CD4-positive, alpha-beta T cell treated with Interleukin-4 for 1 hour (primary cell): ENCODE measurements at places on chromosomes 11 and 22.

DNA sequence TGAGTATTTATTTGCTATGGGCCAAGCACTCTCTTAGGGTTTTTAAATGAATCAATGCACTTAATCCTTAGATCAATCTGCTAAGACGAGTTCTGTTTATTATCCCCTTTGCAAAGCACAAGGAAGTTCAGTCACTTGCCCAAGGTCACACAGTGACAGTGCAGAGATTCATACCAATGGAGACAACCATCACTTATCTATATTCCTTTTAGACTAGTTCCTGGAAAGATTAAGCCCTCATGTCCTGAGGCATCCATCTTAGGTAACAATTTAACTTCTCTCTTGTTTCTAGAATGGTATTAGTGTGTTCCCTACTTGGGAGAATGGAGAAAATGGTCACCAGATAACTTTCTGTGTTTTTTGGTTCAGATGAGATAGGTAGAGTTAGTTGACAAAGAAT lies 28.3 kb downstream of the NF2 start:
- no peak for DNase-seq

GRCh38 chr11:119317592-119318239 lies 786 bp upstream of the MCAM start:
- DNase-seq = no peak

DNA sequence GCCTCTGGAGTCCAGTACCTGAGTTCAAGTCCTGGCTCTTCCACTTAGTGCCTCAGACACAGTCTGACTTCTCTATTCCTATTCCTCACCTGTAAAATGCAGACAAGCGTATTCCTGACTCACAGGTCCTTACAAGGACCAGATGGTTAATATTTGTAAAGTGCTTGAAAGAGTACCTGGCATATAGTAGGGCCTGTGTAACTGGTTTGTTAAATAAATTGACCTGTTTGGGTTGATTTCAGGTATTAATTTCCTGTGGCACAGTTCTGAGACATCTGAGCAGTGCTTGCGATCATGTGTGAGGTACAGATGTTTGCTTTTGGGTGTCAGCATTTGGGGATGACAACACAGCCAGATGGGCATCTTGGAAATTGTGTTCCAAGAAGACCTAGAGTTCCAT lies 127.5 kb downstream of the APIP start:
- DNase-seq = no peak

DNA sequence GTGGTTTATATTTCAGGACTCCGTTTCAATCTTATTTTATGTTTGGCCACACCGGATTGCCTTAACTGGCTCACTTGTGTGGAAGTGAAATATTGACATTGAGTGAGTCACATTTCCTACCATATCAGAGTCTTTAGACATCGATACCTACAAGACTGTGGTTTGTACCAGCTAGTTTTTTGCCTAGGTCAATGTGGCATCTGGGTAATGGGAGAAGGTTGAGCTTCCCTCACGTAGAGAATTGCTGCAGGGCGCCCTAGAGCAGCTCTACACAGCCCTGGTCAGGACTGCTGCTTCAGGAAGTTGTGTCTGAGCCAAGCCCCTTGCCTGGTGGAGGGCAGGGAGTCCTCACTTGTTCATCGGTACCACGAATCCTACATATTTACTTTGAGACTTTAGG lies 1.6 kb downstream of the GRAMD1B start:
- DNase-seq = no peak

GRCh38 chr11:111949519-111950426 lies 12.6 kb downstream of the DIXDC1 start:
- DNase-seq = no peak

DNA sequence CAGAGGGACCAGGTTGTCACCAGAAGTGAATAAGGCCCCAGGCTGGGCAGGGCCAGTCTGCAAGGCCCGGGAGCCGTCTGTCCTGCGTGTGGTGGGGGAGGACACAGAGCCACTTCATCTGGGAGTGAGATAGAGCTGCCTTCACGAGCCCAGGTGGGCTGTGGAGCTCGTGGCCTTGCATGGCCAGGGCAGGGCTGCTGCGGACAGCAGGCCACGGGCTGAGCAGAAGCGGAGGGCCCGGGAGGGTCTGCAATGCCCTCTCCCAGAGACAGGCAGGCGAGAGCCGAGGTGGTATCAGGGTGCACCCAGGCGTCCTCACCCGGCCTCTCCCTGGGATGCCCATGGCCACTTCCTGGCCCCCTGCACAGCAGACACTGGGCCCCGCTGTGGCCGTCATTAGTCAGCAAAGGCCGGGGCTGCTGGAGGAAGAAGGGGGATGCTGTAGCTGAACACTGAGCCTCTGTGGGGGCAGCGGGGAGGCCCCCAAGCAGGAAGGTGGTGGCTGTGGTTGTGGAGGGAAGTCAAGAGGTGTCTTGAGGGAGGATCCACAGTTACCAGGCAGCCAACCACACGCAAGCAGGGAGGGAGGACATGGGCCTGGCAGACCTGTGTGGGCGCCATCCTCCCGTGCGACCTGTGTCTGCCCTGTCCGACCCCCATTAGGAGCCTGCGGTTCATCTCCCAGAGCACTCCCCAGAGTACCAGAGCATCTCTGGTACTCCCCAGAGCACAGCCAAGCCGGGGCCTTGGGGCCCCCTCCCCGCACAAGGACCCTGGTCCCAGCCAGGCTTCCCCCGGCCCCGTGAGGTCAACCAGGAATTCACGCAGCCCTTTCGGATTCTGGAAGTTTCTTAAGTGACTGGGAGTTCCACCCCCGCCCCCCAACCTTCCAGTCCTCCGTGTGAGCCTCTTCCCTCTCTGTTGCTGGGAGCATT lies 1109.5 kb downstream of the BRD1 start:
- DNase-seq = no peak

- DNase-seq = no peak
These were observed 6.6 kb upstream of the APOL2 start for GRCh38 chr22:36245805-36246356.

- no peak for DNase-seq
These were observed 128.8 kb downstream of the KIRREL3 start for GRCh38 chr11:126871792-126872191.

- no peak for DNase-seq
These were observed 92.8 kb downstream of the RASSF10 start for GRCh38 chr11:13101644-13102512.

- DNase-seq = no peak
These were observed 478.3 kb upstream of the ISX start for GRCh38 chr22:34587357-34588356.

DNA sequence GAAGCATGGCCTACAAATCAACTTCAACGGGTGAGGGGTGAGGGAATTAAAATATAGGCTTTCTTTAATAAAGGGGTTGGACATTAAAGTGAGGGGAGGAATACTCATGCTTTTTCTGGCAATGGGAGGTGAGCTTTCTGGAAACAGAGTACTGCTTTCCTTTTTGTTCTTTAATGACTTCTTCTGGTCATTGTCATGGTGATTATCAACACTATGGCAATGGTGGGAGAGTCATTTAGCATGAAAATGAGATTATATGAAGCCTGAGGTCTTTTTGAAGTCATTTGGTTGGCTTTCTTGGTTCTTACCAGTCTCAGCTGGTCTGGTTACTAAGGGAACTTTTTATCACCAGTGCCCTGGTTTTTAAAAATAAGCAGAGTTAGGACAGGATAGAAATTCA lies 475.8 kb upstream of the LRRC4C start:
- DNase-seq = no peak

DNA sequence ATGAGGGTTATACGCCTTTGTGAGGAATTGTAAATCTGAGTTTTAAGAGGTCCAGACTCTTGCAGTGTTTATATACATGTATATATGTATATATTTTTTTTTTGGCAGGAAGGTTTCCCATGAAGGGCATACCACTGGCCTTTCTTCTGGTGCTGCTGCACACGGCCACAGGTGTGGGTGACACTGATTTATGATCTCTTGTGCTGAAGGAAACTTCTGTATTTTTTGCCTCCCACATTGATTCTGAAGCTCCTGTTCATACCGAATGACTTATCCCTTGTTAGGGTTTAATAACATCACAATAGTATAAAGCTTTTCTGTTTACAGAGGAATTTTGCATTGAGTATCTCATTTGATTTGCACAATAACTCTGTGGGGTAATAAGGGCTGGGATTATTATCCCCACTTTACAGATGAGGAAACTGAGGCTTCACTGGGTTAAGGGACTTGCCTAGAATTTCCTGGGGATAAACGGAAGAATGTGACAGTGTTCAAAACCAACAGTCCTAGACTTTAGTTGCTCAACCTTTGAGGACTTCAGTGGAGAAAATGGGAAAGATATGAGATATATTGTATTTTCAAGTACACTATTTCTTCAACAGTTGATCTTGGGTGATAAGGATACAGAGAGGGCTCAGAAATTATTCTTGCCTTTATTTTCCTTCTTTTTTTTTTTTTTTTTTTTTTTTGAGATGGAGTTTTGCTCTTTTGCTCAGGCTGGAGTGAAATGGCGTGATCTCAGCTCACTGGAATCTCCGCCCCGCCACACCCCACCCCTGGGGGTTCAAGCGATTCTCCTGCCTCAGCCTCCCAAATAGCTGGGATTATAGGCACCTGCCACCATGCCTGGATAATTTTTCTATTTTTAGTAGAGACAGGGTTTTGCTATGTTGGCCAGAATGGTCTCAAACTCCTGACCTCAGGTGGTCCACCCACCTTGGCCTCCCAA lies 70.1 kb downstream of the MICAL2 start:
- DNase-seq = no peak

GRCh38 chr11:112632866-112633505 lies 328.2 kb upstream of the NCAM1 start:
- no peak for DNase-seq

- no peak for DNase-seq
These were observed 127.7 kb downstream of the MN1 start for GRCh38 chr22:27673839-27674238.

DNA sequence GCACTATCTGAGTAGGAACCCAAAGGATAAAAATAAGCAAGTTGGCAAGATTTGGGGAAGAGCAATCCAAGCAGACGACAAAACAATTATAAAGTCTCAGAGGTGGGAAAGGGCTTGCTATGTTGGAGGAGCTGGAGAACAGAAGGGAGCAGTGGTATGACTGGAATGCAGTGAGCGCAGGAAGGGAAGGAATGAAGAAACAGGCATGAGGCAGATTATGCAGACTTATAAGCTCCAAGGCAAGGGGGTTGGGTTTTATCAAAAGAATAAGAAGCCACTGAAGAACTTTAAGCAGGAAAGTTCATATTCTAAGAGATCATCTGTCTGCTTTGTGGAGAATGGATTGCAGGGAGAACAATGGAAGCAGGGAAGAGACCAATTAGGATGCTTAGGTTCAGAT lies 31.7 kb downstream of the PGM2L1 start:
- DNase-seq = no peak

DNA sequence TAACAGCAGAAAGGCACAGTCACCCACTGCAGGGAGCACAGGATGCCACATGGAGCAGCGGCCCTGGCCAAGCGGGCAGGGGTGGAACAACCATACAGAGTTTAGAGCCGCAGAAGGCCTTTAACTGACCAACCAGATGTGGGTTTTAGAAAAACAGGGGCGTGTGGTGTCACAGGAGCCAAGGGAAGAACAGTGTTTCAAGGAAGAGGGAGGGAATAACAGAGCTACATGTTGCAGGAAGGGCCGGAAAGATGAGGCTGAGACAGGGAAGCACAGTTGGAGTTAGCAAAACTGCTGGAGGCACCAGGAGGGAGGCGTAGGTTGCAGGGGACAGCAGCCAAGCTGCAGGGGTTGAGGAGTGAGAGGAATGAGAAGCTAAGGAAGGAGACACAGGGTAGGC lies 7.8 kb upstream of the NAA40 start:
- no peak for DNase-seq

DNA sequence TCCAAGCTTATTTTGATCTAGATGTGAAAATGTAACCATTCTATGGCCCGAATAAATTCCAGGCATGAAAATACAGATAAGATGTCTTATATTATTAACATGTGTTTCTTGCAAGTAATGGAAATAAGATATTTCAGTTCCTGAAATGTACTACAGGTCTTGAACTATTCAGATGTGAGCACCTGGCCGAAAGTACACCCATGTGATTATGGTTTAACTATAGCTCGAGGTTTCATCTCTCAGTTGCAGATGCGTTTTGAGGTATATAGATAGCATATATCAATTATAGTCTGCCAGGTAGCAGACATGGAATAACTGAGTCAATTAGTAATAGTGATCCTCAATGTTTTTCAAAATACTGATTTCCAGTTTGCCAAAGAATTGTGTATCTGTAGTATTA lies 68.3 kb downstream of the DDIAS start:
- DNase-seq = no peak

DNA sequence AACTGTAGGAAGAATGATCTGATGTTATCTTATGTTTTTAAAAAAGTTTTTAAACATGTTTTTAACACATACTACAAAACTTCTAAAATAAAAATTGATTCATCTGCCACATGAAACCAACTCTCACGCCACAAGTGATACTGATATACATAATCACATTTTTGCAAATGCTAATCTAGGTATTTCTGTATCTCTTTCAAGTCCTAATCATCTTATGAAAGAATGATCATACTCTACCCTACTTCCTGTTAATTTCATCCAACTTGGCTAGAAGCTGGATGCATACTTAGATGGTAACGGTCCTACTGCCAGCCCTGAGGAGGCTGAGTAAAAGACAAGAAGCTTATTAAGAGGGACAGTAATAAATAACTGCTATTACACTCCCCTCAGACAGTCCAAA lies 19.2 kb downstream of the THAP12 start:
- no peak for DNase-seq

DNA sequence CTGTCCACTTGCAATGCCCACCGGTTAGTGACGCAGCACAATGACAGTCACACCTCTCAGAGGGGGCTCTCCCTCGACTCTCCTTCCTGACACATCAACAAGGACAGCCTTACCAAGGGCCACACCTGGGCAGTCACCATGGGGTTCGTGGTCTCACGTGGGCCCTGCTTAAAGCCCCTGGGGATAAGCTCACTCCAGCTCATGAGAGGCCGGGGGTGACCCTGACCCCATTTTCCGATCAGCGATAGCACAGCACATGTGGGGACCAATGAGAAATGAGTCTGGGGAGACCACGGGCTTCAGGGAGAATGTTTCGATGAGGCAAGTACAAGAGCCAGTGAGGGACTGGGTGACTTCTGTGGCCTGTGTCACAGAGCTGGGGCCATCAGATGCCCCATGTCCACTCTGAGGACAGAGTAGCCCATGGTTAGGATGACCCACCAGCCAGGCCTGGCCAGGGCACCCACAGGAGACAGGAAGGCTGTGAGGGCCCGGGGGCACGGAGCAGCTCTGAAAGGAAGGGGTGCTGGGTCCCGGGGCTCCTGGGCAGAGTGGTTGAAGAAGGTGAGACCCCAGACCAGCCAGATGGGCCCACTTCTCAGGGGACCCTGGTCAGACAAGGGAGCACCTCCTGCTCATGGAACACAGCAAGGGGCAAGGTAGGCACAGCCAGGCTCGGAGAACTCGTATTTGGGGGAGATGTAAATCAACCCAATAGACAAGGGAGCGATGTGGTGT lies 128.8 kb downstream of the MED15 start:
- DNase-seq = no peak
